Aorta (tissue), 5 donors: ENCODE measurements at places on chromosomes 12 and 14.
A peak's percentile ranks its signal among the peaks of the same experiment; 100 is the strongest.

- peak; percentile 56 for DNase-seq
Measured at GRCh38 chr12:110102255-110102654, 21.9 kb upstream of the IFT81 start.

- no peak for DNase-seq
Measured at GRCh38 chr14:56514663-56515371, 64.8 kb upstream of the TMEM260 start.

GRCh38 chr12:26636710-26637328, 196.2 kb downstream of the ITPR2 start:
- no peak for DNase-seq

DNA sequence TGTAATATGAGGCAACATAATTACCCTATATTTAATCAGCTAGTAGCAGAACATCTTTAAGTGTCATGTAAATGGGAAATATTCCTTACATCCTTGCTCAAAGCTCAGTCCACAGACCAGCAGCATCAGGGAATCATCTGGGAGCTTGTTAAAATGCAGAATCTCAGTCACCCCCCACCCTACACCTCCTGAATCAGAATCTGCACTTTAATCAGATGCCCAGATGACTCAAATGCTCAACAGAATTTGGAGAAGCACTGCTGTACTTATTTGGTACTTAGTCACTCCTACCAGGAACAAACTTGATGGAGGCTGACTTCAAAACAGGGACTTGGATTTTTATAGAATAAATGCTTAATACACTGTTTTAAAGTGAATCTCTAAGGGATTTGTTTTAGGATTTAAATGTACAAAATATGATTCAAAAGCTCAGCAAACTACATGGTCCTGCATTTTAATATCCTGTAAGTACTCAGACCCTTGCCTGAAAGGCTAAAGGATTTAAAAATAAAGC, 96.5 kb downstream of the ARMH4 start:
- DNase-seq: no peak

DNA sequence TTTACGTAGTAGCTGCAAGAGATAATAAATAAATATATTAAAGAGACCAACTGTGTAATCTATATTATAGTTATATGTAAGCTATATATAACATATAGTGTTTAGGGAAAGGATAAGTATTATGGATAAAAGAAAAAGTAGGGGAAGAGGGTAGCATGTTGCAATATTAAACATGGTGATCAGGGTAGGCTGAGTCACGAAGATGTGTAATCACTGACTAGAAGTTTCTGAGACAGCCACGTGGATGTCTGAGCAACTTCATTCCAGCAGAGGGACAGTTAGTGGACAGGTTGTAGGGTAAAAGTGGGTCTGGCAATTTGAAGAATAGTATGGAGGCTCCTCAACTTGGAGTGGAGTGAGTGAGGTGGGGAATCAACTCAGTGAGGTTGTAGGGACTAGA, 109.7 kb downstream of the ANO4 start:
- DNase-seq: no peak

GRCh38 chr12:123690191-123690840, 19.4 kb downstream of the TCTN2 start:
- no peak for DNase-seq

DNA sequence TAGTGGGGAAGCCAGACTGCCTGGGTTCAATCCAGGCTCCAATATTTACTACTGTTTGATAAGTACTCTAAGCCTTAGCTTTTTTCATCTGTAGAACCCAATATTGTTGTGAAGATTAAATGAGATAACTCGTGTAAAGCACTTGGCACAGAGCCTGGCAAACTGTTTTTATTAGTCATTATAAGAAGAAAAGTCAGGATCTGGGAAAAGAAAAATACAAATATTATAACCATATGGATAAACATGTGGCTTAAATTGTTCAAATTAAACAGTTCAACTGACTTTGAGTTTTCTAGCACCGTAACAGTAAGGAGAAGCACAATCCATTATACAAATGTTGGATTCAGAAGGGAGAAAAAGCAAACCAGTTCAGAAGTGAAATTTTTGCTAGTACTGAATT, 22.0 kb upstream of the CDK17 start:
- no peak for DNase-seq

DNA sequence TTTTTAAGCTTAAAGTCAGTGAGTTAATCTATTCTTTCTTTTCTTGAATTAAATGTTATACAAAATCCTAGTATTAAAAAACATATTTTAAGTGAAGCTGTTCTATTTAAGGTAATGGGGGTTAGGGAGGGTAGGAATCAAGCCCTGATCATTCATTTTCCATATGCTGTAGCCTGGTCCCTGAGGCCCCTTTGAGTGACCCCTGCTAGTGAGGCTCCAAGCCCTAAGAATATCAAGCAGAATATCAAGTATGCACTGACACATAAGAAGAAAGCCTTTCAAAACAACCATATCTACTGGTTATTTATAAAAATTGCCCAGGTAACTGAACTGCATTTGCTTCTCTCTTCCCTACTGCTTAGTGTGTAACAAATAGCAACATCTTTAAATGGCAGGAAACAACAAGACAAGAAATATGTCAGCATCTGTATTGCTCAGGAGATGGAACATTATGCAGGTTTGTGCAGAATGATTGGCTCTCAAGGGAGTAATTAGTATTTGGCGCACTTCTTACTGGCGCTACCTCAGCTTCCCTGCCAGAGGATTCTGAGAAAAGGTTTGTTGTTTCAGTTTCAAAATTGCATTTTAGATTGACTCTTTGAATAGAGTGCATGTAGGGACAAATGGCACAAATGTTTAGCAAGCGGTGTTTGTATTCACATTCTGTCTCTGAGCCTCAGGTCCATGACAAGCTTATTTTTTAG, 223.0 kb downstream of the DUSP6 start:
- no peak for DNase-seq

GRCh38 chr12:124577986-124578385, 10.6 kb upstream of the NCOR2 start:
- DNase-seq: no peak

GRCh38 chr14:104404922-104405321, 174.6 kb upstream of the C14orf180 start:
- DNase-seq: no peak

GRCh38 chr12:96204381-96204780, 10.2 kb downstream of the ELK3 start:
- no peak for DNase-seq

- DNase-seq: peak; percentile 69
Measured at GRCh38 chr12:53495903-53496751, 3.1 kb downstream of the MAP3K12 start.

DNA sequence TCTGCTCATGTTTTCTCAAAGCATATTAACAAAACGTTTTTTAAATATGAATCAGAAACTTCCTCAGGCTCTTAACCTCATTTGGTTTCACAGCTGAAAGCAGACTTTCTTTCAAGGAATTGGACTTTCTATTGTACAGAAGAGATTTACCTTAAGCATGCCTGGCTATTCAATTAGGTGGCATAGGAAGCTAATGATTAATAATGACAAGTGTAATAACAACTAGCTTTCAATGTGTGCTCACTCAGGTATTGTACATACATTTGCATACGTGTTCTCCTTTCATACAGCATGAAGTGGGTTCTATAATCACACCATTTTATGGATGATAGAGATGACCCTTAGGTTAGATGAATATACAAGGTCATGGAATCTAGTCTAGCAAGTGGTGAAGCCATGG, 115.7 kb downstream of the ANO6 start:
- no peak for DNase-seq

DNA sequence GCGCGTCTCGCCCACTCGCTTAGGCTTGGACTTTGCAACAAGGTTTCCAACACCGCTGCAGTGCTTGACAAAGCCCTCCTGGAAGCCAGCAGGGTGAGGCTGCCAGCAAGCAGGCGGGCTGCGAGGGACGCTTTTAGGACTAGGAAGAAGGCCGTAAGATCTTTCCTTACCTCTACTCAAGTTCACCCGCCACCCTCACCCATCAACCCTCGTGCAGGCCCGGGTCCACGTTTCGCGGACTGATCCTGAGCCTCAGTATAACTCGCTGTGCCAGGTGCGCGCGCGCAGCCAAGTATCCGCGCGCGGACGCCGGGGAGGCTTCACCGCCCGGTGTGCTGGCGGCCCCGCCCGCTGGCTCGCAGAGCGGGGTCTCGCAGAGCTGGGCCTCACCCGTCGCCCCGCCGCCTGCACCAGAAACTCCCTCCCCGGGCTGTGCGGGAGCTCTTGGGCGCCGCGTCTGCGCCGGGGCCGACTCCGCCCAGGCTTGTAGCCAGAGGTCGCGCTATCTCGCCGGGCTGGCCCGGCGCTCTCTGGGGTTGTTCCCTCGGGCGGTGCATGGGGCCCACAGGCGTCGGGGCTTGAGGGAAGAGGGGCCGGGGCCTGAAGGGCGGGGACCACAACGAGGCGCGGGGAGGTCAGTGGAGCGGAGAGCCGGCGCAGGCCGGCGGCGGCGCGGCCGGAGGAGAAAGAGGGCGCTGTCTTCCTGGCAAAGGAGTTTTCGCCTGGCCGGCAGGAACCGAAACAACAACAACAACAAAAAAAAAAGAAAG, 7.6 kb upstream of the SIX1 start:
- peak; percentile 69 for DNase-seq

- DNase-seq: no peak
Measured at GRCh38 chr12:89215196-89215595, 137.1 kb downstream of the DUSP6 start.

DNA sequence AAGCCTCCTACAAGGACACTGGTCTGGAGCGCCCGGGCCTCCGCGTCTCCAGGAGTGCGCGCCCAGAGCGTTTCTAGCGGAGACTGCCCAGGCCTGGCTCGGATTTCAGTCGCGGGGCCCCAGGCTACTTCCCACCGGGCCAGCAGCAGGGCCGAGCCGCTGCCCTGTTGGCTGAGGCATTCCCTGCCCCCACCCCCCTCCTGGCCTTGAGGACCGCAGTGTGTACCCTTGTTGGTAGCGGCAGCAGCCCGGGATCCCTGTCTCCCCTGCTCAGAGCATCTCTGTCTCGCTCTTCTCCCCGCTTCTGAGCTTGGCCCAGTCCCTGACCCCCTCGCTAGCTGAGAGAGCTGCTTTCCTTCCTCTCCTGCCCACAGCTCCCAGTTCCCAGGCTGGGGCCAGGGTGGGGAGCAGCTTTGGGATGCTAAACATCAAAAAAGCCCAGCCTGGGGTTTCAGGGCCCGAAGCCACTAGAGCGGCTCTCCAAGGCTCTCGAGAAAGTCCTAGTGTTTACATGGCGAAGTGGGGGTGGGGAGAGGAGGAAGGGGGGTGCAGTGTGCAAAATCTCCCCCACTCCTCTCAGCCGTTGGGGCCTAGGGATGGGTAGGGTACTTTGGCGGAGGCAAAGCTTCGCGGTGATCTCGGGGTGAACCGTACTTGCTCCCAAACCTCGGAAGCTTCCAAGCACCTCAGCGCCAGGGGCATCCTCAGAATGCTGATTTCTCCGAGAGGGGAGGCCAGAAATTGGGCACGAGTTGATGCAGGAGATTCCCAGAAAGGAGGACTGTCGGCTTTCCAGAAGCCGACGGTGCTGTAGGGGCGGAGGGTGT, 6.4 kb downstream of the NKX2-1 start:
- no peak for DNase-seq

DNA sequence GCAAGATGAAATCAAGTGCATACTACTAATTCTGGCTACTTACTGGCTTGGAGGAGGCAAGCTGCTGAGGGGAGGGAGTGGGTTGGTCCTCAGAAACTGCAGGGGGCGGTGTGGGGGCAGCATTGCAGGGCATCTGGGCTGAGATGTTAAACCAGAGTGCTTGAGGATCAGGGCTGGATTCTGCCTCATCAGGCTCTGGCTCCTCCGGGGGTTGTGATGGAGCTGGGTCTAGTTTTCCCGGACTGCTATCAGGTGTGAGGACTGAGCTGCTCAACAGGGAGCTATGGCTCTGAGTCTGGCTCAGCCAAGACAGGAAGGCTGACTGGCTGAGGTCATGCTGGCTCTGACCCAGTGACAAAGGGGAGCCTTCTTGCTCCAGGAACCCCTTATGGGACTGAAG, 28.6 kb downstream of the BAZ2A start:
- DNase-seq: no peak

DNA sequence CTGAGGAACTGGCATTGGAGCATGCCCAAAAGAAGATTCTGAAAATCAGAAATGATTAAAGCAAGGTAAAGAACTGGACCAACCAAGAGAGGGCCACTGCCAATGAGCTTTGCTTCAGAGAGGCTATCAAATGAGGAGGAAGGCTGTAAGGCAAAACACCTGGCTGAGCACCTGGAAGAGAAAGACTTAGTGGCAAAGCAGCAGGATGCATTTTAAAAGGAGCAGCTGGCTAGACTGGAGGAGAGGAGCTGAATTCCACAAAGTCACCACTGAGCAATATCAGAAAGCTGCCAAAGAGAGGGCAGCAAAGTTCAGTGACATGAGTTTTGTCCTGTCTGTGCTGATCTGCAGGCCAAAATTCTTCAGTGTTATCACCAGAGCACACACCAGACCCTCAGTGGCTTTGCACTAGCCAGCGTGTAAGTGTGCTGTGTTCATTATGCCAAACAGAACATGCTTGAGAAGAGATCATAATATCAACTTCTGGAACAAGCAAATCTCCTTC, 338.7 kb downstream of the TRHDE start:
- DNase-seq: no peak

- DNase-seq: peak; percentile 71
Measured at GRCh38 chr14:53953828-53954550, 2.6 kb downstream of the BMP4 start.

GRCh38 chr12:88643685-88644084, 63.4 kb upstream of the KITLG start:
- DNase-seq: no peak
